A549 treated with AZD2906 at 1 μM for 4 hours (cell line): ENCODE measurements at places on chromosomes 11 and 22. TPM values are rescaled to one million over a fixed set of nuclear protein-coding genes. Genes with fewer than 3 reads are reported as not detected.

Gene HDAC10
- total RNA-seq, result 6.4 to 12.9 TPM (median 10.2 TPM) in 5 replicates

Gene AASDHPPT
- 27.6 to 35.6 TPM (median 28.0 TPM) in 5 replicates for total RNA-seq

Gene C11orf87
- 0.01 to 0.02 TPM (median 0.01 TPM) in 4 of 5 replicates, not detected in the other for total RNA-seq

Gene HSPB2
- total RNA-seq, result not detected in 5 replicates

Gene SPI1
- 0.10 TPM in 1 of 5 replicates, not detected in the others for total RNA-seq

Gene OR10A2
- not detected in 5 replicates for total RNA-seq

Gene TBX10
- not detected in 5 replicates for total RNA-seq

Gene GGTLC2
- not detected in 5 replicates for total RNA-seq

Gene TTC36
- total RNA-seq, result not detected in 5 replicates

Gene C1QTNF6
- total RNA-seq, result 8.3 to 10.9 TPM (median 10.3 TPM) in 5 replicates

Gene PGA5
- total RNA-seq, result 0.08 TPM in 1 of 5 replicates, not detected in the others

Gene RAB3IL1
- 17.9 to 26.3 TPM (median 22.5 TPM) in 5 replicates for total RNA-seq

Gene MYEOV
- total RNA-seq, result 119 to 131 TPM (median 123 TPM) in 5 replicates

Gene ACR
- 0.06 to 0.08 TPM in 2 of 5 replicates, not detected in the others for total RNA-seq

Gene MMP10
- total RNA-seq, result 0.54 to 2.5 TPM (median 0.72 TPM) in 5 replicates

Gene SLC16A8
- not detected in 5 replicates for total RNA-seq

Gene CHADL
- 0.10 TPM in 1 of 5 replicates, not detected in the others for total RNA-seq

Gene IGLL1
- total RNA-seq, result not detected in 5 replicates

Gene ESAM
- total RNA-seq, result 9.1 to 14.6 TPM (median 12.8 TPM) in 5 replicates

Gene SLC22A6
- not detected in 5 replicates for total RNA-seq

Gene ARL2
- 162 to 198 TPM (median 189 TPM) in 5 replicates for total RNA-seq

Gene OR51B5
- not detected in 5 replicates for total RNA-seq

Gene KDM4E
- not detected in 5 replicates for total RNA-seq

Gene GLYATL2
- 0.06 to 0.18 TPM in 2 of 5 replicates, not detected in the others for total RNA-seq

Gene LMNTD2
- total RNA-seq, result 1.4 to 3.0 TPM (median 2.9 TPM) in 5 replicates

Gene P2RY6
- total RNA-seq, result 3.4 to 7.0 TPM (median 5.6 TPM) in 5 replicates

Gene KRTAP5-8
- total RNA-seq, result not detected in 5 replicates

Gene MMP1
- 0.68 to 1.6 TPM (median 0.73 TPM) in 5 replicates for total RNA-seq

Gene MUC5AC
- total RNA-seq, result 0.95 to 1.9 TPM (median 1.6 TPM) in 5 replicates

Gene MYBPC3
- total RNA-seq, result 0.05 to 0.10 TPM (median 0.07 TPM) in 5 replicates

Gene GVQW3
- total RNA-seq, result 0.62 to 1.0 TPM (median 0.71 TPM) in 5 replicates

Gene SMTNL1
- total RNA-seq, result not detected in 5 replicates

Gene MS4A12
- total RNA-seq, result not detected in 5 replicates

Gene SULT4A1
- not detected in 5 replicates for total RNA-seq

Gene CHRNA10
- 0.60 to 1.7 TPM (median 1.1 TPM) in 5 replicates for total RNA-seq

Gene CNTF
- 0.96 to 1.3 TPM (median 1.2 TPM) in 5 replicates for total RNA-seq

Gene LMO2
- 0.37 to 0.78 TPM (median 0.58 TPM) in 5 replicates for total RNA-seq

Gene KIAA0930
- 63.4 to 77.7 TPM (median 73.5 TPM) in 5 replicates for total RNA-seq

Gene LARGE2
- 1.6 to 3.1 TPM (median 2.6 TPM) in 5 replicates for total RNA-seq

Gene E2F8
- 5.3 to 6.2 TPM (median 5.9 TPM) in 5 replicates for total RNA-seq

Gene OOSP4B
- not detected in 5 replicates for total RNA-seq

Gene RIMBP3B
- 0.28 to 0.49 TPM (median 0.31 TPM) in 5 replicates for total RNA-seq

Gene PARVG
- not detected in 5 replicates for total RNA-seq

Gene KLHL35
- 0.75 to 1.4 TPM (median 1.3 TPM) in 5 replicates for total RNA-seq

Gene F2
- total RNA-seq, result 1.7 to 3.1 TPM (median 2.2 TPM) in 5 replicates

Gene CHST1
- total RNA-seq, result 0.95 to 1.9 TPM (median 1.5 TPM) in 5 replicates

Gene MS4A3
- not detected in 5 replicates for total RNA-seq

Gene OR52E8
- total RNA-seq, result not detected in 5 replicates

Gene EXT2
- total RNA-seq, result 54.6 to 63.3 TPM (median 55.3 TPM) in 5 replicates

Gene CRACR2B
- 3.3 to 7.2 TPM (median 6.2 TPM) in 5 replicates for total RNA-seq

Gene SGSM1
- 0.42 to 0.87 TPM (median 0.77 TPM) in 5 replicates for total RNA-seq

Gene ACTN3
- total RNA-seq, result 0.02 to 0.10 TPM (median 0.09 TPM) in 4 of 5 replicates, not detected in the other

Gene ARAP1
- 21.4 to 30.5 TPM (median 27.0 TPM) in 5 replicates for total RNA-seq

Gene UPK2
- total RNA-seq, result 0.23 to 1.2 TPM (median 0.90 TPM) in 5 replicates

Gene KCNQ1OT1
- total RNA-seq, result 0.04 to 0.08 TPM (median 0.05 TPM) in 5 replicates

Gene TIGD3
- 0.94 to 1.3 TPM (median 1.2 TPM) in 5 replicates for total RNA-seq

Gene CABP7
- total RNA-seq, result 0.08 to 0.20 TPM (median 0.17 TPM) in 5 replicates

Gene MIOX
- 0.05 TPM in 1 of 5 replicates, not detected in the others for total RNA-seq

Gene OR6A2
- not detected in 5 replicates for total RNA-seq
